ENCODE measurements at places on chromosomes 11 and 22.

- no peaks in the 10 kb centered on the region for H3K4me1 ChIP-seq
- no peak overlapping the region for H3K27ac ChIP-seq
- DNase-seq, result no peak
- no peak overlapping the region for H3K4me3 ChIP-seq
- H3K36me3 ChIP-seq, result no peaks in the 10 kb centered on the region
Measured at GRCh38 chr11:63920126-63920938, 3.4 kb upstream of the RCOR2 start.

GRCh38 chr22:36928196-36928595, 14.8 kb downstream of the CSF2RB start:
- H3K27me3 ChIP-seq, result peaks cover 6% of the 10 kb centered on the region
- no peaks in the 10 kb centered on the region for H3K36me3 ChIP-seq
- no peak for DNase-seq

GRCh38 chr22:42887523-42888507, 30.7 kb upstream of the ARFGAP3 start:
- no peak for DNase-seq
- no peaks in the 10 kb centered on the region for H3K27me3 ChIP-seq
- peaks cover 6% of the 10 kb centered on the region for H3K36me3 ChIP-seq
- no peak overlapping the region for H3K4me3 ChIP-seq
- peaks cover 28% of the 10 kb centered on the region for H3K4me1 ChIP-seq

GRCh38 chr22:24775769-24776492, 1.4 kb upstream of the PIWIL3 start:
- peaks cover 6% of the 10 kb centered on the region for H3K4me1 ChIP-seq
- H3K27ac ChIP-seq, result no peak overlapping the region
- DNase-seq, result no peak
- H3K27me3 ChIP-seq, result no peaks in the 10 kb centered on the region
- H3K36me3 ChIP-seq, result no peaks in the 10 kb centered on the region
- no peak overlapping the region for H3K4me3 ChIP-seq

DNA sequence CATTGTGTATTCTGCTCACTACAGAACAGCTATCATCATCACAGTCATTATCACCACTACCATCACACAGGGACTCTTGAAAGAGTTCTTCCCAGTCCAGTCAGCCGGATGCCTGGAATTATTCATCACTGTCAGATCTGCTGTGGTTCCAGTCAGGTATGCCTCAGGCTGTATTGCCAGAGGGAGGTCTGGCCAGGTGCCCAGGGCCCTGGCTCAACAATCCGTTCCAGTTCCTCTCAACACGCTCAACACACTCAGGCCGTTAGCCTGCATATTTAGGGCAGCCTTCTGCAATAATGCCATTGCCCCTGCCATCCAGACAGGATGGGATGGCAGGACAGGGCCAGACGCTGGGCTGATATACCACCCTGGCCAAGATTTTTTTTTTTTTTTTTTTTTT, 28.6 kb upstream of the RASL10A start:
- no peak overlapping the region for H3K4me3 ChIP-seq
- peaks cover 10% of the 10 kb centered on the region for H3K36me3 ChIP-seq
- H3K4me1 ChIP-seq, result no peaks in the 10 kb centered on the region
- H3K27me3 ChIP-seq, result no peaks in the 10 kb centered on the region
- no peak overlapping the region for H3K27ac ChIP-seq
- DNase-seq, result no peak

DNA sequence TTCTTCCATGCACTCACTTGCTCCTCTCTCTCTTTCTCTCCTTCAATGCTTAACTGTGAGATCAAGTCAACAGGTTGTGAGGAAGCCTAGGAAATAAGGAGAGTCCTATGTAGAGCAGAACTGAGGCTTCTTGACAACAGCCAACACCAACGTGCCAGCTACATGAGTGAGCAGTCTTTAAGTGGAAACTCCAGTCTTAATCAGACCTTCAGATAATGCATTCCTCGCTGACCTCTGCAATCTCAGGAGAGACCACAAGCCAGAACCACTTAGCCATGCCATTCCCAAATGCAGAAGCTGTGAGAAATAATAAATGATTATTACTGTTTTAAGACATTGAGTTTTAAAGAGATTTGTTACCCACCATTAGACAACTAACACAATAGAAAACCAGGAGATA, 6.1 kb upstream of the TEAD1 start:
- H3K36me3 ChIP-seq, result peaks cover 9% of the 10 kb centered on the region
- no peak overlapping the region for H3K4me3 ChIP-seq
- no peak for DNase-seq
- H3K4me1 ChIP-seq, result no peaks in the 10 kb centered on the region
- peaks cover 64% of the 10 kb centered on the region for H3K27me3 ChIP-seq

- no peak for DNase-seq
- peaks cover 30% of the 10 kb centered on the region for H3K27me3 ChIP-seq
Measured at GRCh38 chr22:22520020-22520656, at the start of gene ZNF280A. Gene ZNF280A, minus strand, starts transcription at chr22:22520270. Its CDS starts 4,640 bp downstream, at chr22:22515630.

- no peaks in the 10 kb centered on the region for H3K36me3 ChIP-seq
- no peak overlapping the region for H3K4me3 ChIP-seq
- no peak for DNase-seq
- H3K4me1 ChIP-seq, result no peaks in the 10 kb centered on the region
Measured at GRCh38 chr11:41457216-41458014, 2.0 kb downstream of the LRRC4C start.

DNA sequence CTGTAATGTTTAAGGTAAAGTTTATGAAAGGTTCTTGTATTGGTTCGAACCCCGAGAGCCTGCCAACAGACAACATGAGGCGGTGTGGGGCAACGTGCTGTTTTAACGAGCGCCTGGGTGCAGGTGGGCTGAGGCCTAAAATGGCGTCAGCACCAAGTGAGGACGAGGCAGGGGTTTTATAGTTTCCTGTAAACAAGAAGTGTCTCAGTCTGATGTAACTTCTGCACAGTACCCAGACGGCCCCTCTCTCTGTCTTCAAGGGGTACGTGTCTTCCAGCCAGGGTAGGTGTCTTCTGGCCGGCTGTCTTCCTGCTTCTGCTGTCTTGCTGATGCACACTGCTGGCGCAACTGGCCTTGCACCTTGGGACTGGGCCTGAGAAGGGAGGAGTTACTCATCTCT, 2.7 kb downstream of the PPFIBP2 start:
- peak overlapping the region; percentile 46 for H3K27ac ChIP-seq
- no peak overlapping the region for H3K4me3 ChIP-seq
- H3K4me1 ChIP-seq, result peaks cover 32% of the 10 kb centered on the region
- H3K36me3 ChIP-seq, result no peaks in the 10 kb centered on the region
- DNase-seq, result no peak

DNA sequence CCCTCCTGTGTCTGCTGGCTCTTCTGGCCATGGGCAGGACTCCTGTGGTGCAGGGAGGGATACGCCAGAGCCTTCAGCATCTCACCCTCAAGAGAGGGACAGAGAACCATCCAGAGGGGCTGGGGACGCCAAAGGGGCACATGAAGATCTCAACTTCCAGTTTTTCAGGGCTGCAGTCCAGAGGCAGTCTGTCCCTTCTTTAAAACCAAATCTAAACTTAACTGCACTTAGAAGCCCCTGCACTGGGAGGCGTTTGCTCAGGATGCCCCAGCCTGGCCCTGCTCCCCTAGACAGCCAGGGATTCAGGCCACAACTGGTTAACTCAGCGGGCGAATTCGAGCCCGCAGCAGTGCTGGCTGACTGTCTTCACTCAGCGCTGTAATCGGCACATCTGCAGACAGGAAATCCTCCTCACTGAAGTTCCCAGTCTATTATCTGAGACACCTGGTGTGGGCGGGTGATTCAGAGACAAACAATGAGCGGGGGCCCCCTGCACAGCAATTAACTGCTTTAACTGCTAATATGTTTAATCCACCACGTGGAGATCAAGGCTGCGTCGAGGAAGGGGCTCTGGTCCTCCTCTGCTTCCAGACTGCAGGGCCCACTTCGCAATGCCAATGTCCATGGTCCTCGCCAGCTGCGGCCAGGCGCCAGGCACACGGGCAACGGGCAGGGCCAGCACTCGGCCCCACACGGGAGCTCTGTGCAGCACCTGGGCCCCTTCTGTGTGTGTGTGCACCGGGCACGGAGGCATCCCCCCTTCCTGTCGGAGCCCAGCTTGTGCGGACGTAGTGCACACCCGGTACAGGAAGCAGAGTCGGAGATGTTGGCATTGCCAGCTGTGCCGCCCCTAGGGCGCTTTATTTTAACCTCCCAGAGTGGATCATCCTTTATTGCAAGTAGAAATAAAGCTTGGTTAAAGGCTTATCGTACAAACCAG, 36.9 kb upstream of the GNB1L start:
- H3K27me3 ChIP-seq, result no peaks in the 10 kb centered on the region
- peaks cover 16% of the 10 kb centered on the region for H3K4me1 ChIP-seq
- peak overlapping the region; percentile 59 for H3K27ac ChIP-seq
- peak overlapping the region; percentile 66 for H3K4me3 ChIP-seq
- H3K36me3 ChIP-seq, result no peaks in the 10 kb centered on the region

DNA sequence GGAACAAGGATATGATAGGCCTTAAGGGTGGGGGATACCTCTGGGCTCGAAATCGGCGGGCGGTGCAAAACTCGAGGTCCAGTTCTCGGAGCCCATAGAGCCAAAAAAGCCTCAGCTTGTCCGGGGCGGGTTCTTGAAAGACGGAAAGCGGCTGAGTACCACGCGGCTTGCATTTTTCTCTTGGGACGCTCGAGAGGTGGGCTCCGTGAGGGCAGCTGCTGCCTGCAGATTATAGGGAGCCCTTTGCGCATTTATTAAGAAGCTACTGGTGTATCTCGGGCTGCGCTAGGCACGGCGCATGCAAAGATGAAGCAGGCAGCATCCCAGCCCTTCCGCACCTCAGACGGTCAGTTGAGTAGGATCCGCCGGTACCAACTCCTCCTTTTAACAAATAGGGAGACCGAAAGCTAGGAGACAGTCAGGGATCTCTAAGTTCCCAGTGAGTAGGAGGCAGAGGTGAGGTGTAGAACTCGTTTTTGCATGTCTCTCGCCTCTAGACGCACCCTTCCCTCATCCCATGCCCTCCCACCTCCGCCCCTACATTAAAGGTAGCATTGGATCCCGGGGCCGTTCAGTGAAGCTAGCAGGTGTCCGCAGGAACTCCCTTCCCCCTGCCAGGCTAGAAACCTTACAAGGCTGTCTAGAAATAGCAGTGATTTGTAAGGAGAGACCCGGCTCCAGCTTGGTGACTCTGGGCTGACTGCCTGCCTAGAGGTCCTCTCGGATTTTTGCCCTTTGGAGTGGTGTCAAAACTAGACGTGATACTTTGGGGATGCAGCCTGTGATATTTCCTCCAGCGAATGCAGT, 768 bp downstream of the LDHA start:
- H3K4me3 ChIP-seq, result peak overlapping the region; percentile 89
- no peaks in the 10 kb centered on the region for H3K27me3 ChIP-seq
- DNase-seq, result no peak
- peaks cover 24% of the 10 kb centered on the region for H3K36me3 ChIP-seq

- H3K4me3 ChIP-seq, result peak overlapping the region; percentile 89
- peak overlapping the region; percentile 89 for H3K27ac ChIP-seq
- DNase-seq, result no peak
- peaks cover 22% of the 10 kb centered on the region for H3K4me1 ChIP-seq
- peaks cover 15% of the 10 kb centered on the region for H3K36me3 ChIP-seq
Measured at GRCh38 chr11:65663639-65664200, 1.0 kb upstream of the RELA start.

GRCh38 chr11:63512816-63513215, 6.9 kb downstream of the LGALS12 start:
- H3K27me3 ChIP-seq, result no peaks in the 10 kb centered on the region
- no peaks in the 10 kb centered on the region for H3K4me1 ChIP-seq
- H3K36me3 ChIP-seq, result no peaks in the 10 kb centered on the region
- no peak overlapping the region for H3K4me3 ChIP-seq
- H3K27ac ChIP-seq, result peak overlapping the region; percentile 5

DNA sequence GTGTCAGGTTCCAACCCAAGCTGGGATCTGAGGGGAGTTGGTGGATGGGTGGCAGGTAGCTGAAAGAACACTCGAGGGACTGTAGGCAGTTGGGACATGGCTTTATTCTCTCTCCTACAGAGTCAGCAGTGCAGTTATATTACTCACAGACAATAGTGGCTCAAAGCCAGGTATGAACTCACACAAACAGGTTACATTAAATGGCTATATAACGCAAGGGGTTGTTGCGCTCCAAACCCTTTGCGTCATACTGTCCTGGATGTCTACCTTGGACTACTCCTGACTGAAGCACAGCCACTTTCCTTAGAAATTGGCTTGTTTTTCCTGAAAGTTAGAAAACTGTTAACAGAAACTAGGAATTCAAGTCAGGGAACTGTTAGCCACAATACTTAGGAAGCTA, 66.4 kb upstream of the OR4B1 start:
- H3K36me3 ChIP-seq, result peaks cover 52% of the 10 kb centered on the region
- no peak overlapping the region for H3K4me3 ChIP-seq
- H3K4me1 ChIP-seq, result peaks cover 4% of the 10 kb centered on the region
- DNase-seq, result no peak
- H3K27ac ChIP-seq, result no peak overlapping the region

GRCh38 chr11:16357775-16358174, 1.4 kb upstream of the SOX6 start:
- no peaks in the 10 kb centered on the region for H3K36me3 ChIP-seq
- DNase-seq, result no peak
- no peak overlapping the region for H3K4me3 ChIP-seq
- H3K27ac ChIP-seq, result no peak overlapping the region
- H3K27me3 ChIP-seq, result no peaks in the 10 kb centered on the region

DNA sequence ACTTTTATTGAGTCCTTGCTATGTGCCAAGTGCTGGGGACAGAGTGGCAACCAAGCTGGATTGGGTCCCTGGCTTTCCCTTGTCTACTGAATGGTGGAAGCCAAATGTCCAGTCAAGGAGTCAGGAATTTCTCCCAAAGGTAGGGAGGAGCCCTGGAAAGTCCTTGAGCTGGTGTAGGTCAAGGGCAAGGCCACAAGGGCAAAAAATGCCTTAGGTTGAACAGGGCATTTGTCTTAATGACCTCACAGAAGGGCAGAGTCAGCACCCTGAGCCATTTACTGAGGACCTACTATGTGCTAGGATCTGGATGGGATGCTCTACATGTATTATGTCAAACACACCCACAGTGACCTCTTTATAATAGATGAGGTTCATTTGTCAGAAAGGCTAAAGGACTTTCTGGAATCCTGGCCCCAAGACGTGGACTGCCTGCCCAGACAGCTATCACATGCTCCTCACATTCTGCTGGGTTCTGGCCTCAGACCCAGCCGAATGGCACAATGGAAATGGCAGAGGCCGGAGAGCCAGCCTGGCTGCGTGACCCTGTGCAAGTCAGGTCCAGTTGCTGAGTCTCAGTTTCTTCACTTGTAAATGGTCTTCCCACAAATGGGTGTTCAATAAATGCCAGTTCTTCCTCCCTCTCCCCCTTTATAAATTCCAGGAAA, 17.7 kb downstream of the MOGAT2 start:
- H3K27me3 ChIP-seq, result peaks cover 18% of the 10 kb centered on the region
- H3K27ac ChIP-seq, result no peak overlapping the region
- H3K4me1 ChIP-seq, result no peaks in the 10 kb centered on the region

GRCh38 chr11:117097389-117098268, 599 bp downstream of the SIK3 start:
- peaks cover 16% of the 10 kb centered on the region for H3K36me3 ChIP-seq
- H3K27me3 ChIP-seq, result no peaks in the 10 kb centered on the region
- H3K27ac ChIP-seq, result peak overlapping the region; percentile 89

- peaks cover 5% of the 10 kb centered on the region for H3K27me3 ChIP-seq
- H3K4me1 ChIP-seq, result no peaks in the 10 kb centered on the region
- no peak overlapping the region for H3K27ac ChIP-seq
- DNase-seq, result no peak
Measured at GRCh38 chr11:70869054-70869453, 383.3 kb downstream of the SHANK2 start.

- peak overlapping the region; percentile 62 for H3K4me3 ChIP-seq
- H3K4me1 ChIP-seq, result peaks cover 10% of the 10 kb centered on the region
- no peak overlapping the region for H3K27ac ChIP-seq
Measured at GRCh38 chr11:64447831-64448598, 89.1 kb downstream of the RPS6KA4 start.

- H3K27ac ChIP-seq, result no peak overlapping the region
- no peaks in the 10 kb centered on the region for H3K36me3 ChIP-seq
- DNase-seq, result no peak
- H3K27me3 ChIP-seq, result peaks cover 80% of the 10 kb centered on the region
Measured at GRCh38 chr11:125132071-125132470, 20.6 kb upstream of the TMEM218 start.

Data from natural killer cell treated with Interleukin-12 subunit alpha and Interleukin-12 subunit beta and Interleukin-15 and Interleukin-18, amount 100 ng/mL, for 72 hours (primary cell).